Retina (tissue), 1 donor: ENCODE measurements at places on chromosomes 12 and 14.

DNA sequence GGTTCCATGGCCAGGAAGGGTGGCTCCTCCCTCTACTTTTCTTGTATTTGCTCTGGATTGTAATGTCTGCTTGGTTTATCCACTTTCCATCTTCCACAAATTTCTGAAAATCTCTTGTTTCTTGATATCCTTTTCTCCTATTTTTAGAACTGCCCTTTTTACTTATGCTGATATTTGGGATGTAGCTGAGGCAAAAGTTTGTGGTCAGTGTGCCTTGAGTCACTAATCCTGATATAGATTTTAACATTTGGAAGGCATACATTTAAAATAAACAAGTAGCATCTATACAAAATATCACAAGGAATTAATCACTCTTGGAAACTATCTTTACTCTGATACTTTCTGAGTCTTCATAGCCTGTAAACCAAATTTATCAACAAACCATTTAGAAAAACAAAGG is 11.0 kb downstream of the GRIP1 start:
- no peak for DNase-seq

- no peak for DNase-seq
These were observed 398.4 kb upstream of the NOVA1 start for GRCh38 chr14:26996246-26996645.

- DNase-seq, result no peak
These were observed 11.2 kb downstream of the BCAT1 start for GRCh38 chr12:24937553-24938244.

DNA sequence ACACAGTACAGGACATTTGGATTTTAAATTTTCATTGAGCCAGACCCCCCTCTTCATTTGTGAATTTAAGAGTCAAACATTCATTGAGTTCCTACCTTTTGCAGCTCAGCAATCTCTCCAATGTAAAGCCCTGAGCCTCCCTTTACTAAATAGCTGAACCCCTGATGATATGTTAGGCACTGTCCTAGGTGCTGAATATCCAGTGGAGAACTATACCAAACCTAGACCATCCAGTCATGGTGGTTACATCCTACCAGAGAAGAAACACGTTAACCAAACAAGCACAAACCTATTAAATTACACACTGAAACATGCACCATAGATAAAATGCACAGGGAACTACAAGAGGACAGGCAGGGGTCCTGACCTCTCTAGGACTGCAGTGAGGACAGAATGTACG is 1585.3 kb upstream of the TMEM132C start:
- no peak for DNase-seq
